Effector memory CD4-positive, alpha-beta T cell (primary cell): ENCODE measurements at places on chromosomes 1 and 21.

- no peak for DNase-seq
Observed at GRCh38 chr21:33025489-33026442, at the start of gene OLIG2. Gene OLIG2 (plus strand): TSS chr21:33025935. CDS start chr21:33026863, 928 bp downstream.

GRCh38 chr1:153113416-153113815 lies at the start of gene SPRR2F:
Gene SPRR2F (minus strand): TSS chr1:153113516. CDS start chr1:153112733, 783 bp downstream.
- no peak for DNase-seq

- no peak for DNase-seq
Observed at GRCh38 chr1:195185736-195186135, 1422.5 kb downstream of the KCNT2 start.

GRCh38 chr1:5770981-5771765 lies 221.1 kb downstream of the NPHP4 start:
- DNase-seq, result no peak

DNA sequence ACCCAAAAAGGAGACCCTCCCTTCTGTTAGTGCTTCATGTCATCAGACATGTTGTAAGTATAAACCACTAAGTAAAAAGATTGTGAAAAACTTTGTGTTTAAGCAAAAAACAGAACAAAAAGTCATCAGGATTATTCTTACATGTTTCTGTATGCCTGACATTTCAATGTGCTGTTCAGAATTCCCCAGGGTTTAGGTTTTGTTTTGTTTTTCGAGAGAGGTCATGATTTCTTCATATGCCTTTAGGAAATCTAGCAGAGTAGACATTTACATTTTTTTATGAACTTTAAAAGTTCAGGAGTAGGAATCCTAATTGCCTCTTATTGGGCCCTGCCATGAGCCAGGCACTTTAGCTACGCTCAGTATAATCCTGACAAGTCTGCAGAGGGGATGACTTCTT lies 85.3 kb downstream of the VPS13D start:
- DNase-seq, result no peak
